ENCODE measurements at places on chromosomes 5 and 9.

- DNase-seq: no peak
Observed at GRCh38 chr5:171851251-171851650, 65.6 kb downstream of the SMIM23 start.

GRCh38 chr5:157828944-157829639 lies 29.9 kb downstream of the CLINT1 start:
- no peak for DNase-seq

GRCh38 chr5:107461770-107462169 lies 209.0 kb downstream of the EFNA5 start:
- DNase-seq: no peak

DNA sequence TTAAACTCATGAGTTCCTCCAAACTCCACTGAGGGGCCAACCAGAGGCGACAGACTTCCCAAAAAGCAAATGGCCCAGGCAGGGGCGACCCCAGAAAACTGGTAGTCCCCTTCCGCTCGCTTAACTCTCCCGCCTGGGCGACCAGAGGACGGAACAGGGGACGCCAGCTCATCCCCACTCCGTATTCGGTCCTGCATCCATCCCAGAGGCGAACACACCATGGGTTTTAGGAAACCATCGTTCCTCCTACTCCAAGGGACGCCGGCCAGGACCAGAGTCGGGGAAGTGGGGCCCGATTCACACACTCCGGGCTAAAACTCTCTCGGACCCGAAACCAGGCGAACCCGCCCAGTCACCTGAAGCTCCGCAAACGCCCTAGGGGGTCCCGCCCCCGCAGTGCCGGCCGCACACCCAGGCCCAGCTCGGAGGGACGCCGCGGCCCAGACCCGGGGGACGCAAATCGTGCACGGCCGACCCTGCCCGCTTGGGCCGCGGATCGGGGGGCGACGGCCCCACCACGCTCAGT lies 478 bp downstream of the TEX10 start:
- peak; percentile 17 for DNase-seq

- peak; percentile 20 for DNase-seq
Observed at GRCh38 chr5:21802869-21803490, 1050.2 kb downstream of the CDH12 start.

GRCh38 chr5:161663431-161663830 lies 22.1 kb upstream of the GABRA6 start:
- DNase-seq: no peak

DNA sequence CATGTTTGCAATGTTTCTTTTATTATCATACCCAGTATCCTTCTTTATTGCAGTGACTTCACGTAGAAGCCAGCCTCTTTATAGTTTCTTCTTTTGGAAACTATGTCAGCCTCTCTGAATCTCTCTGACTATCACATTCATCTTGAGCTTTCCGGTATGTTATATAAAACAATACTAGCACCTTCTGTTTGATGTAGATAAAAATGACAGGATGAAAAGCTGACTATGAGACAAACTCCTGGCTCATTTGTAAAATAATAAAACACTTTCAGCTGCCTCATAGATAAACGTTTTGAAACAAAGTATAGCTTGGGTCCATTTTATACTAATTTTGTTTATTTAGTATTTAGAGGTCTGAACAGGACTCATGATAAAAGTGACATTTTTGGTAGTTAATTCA lies 1145.4 kb upstream of the NUDT12 start:
- DNase-seq: no peak

DNA sequence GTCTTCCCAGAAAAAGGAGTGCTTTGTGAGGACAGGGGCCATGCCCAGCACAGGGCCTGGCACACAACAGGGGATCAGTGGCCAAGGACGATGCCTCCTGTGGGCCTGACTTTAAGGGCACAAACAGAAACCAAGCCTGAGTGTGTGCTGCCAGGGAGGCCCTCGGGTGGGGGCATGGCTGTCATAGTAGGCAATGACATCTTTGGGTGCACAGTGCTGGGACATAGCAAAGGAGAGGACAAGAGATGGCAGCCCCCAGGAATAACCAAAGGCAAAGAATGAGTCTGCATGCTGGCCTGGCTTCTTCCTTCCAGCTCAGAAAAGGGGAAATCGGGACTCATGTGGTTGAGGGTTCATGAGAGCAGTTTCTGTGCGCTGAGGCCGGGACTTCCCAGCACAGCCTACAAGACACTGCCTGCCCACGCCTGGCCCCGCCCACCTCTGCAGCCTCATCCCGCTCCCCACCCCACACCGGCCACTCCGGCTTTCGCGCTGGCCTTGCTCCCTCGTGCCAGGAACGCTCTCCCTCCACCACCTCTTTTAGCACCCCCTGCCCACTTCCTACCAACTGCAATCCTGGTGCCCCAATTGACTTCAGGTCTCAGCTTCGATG lies 13.8 kb upstream of the LHX2 start:
- DNase-seq: peak; percentile 85

- DNase-seq: no peak
Observed at GRCh38 chr9:9552665-9553064, 1060.1 kb downstream of the PTPRD start.

- no peak for DNase-seq
Observed at GRCh38 chr5:12488161-12488560, 583.9 kb upstream of the CTNND2 start.

GRCh38 chr9:16866587-16866986 lies 3.9 kb downstream of the BNC2 start:
- DNase-seq: no peak

DNA sequence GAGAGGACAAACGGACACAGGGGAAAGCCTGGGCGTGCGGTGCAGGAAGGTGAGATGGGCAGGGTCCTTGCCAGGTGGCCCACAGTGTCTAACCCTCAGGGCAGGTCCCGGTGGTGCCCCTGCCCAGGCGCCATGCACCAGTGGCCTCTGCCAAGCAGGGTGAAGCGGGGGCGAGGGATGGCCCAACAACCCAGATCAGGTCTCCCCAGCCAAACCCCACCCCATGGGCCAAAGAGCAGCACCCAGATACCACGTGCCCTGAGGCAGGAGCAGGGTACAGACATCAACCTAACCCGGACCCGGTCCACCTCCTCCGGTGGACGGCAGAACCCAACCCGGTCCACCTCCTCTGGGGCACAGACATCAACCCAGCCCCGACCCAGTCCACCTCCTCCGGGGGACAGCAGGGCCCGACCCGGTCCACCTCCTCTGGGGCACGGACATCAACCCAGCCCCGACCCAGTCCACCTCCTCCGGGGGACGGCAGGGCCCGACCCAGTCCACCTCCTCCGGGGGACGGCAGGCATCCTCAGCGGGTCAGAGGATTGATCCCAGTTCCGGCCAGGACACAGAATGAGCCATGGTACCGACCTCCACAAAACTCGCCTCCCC lies 12.8 kb downstream of the SLC12A7 start:
- no peak for DNase-seq

DNA sequence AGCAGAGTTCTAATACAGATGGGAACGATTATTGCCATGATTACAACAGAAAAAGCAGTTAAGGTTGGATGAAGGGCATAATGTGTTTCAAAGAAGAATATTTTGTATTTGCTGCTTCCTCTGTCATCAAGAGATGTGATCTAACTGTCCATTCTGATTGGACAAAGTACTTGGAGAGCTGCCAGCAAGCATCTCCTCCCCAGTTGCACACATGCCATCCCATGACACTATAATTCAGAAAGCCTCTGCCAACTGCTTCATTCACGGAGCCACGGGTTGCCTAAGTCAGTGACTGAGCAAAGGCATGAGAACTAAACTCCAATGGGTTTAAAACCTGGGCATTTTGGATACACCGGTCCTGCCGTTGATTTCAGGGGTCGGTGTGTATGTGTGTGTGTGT lies 253.8 kb downstream of the CRB2 start:
- DNase-seq: no peak

DNA sequence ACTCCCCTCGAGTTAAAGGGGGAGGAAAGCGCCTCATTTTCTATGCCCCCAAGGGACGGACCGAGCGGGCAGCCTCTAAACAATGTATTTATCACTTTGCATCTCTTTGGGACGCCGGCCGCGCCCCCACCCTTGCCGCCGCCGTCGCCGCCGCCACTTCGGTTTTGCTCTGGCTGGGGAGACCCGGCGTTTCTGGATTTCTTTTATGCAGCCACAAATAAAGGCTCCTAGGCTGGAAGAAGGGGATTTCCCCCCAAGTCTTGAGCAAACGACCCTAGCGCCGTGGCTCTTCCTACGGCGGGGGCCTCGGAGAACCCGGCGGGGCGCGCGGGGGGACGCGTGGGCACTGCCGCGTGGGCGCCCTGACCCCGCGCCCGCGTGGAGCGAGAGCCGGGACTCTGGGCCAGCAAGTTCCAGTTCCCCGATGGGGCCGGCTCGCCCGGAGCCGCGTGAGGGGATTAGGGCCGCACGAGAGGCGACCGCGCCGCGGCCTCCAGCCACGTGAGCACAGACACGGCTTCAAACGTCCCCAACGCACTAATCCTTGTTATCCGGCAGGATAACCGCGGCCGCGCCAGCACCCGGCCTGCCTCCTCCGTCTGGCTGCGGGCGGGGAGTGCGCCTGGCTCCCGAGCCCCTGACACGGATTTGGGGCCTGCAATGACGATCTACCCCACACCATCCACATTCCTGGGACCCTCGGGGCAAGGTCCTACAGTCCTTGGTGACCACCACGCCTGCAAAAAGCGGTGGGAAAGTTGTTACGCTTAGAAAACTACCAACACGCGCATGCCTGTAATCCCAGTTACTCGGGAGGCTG lies 7.9 kb upstream of the NEUROG1 start:
- peak; percentile 87 for DNase-seq

- no peak for DNase-seq
Observed at GRCh38 chr5:157593052-157593757, 17.6 kb upstream of the ADAM19 start.

DNA sequence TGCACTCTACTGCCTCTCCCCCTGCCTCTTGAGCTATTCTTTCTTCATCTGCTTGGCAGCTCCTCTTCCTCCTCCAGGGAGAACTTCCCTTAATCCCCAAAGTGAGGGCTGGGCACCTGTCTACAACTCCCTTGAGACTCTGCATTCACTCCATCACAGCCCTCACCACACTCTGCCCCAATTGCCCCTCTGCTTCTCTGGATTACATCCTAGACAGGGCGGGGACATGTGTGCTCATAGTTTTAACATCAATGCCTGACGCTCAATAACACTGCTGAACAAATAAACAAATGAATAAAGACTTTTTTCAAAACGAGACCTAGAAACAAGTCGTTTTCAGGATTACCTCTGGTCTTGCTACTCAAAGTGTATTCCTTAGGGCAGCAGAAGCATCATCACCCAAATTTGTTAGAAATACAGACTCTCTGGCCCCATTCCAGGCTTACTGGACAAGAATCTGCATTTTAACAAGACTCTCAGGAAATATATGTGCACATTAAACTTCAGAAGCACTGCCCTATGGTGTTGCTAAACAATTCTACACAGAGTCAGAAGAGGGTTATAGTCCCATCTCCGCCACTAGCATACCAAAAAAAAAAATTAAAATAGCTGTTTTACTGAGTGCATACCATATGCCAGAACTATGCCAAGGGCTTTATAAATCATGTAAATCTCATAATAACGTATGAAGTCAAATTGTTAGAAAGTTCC lies 115.6 kb downstream of the CDK5RAP2 start:
- no peak for DNase-seq

- DNase-seq: no peak
Observed at GRCh38 chr5:98768160-98768959, 5.1 kb upstream of the RGMB start.

GRCh38 chr5:86918246-86918645 lies 300.5 kb downstream of the COX7C start:
- no peak for DNase-seq

DNA sequence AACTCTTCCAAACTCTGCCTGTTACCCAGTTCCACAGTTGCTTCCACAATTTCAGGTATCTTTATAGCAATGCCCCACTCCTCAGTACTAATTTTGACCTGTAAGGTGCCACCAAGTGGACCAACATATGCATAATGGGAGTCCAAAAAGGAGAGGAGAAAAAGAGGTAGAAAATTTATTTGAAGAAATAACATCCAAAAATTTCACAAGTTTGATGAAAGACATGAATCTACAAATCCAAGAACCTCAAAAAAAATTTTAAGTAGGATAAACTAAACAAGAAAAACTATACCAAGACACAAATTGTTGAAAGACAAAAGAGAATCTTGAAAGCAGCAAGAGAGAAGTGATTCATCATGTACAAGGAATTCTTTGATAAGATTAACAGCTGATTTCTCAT lies 79.8 kb downstream of the BARX1 start:
- no peak for DNase-seq

GRCh38 chr9:136748666-136749611 lies 614 bp upstream of the LCN6 start:
- DNase-seq: no peak

GRCh38 chr9:91195372-91196012 lies 166.2 kb downstream of the AUH start:
- no peak for DNase-seq

DNA sequence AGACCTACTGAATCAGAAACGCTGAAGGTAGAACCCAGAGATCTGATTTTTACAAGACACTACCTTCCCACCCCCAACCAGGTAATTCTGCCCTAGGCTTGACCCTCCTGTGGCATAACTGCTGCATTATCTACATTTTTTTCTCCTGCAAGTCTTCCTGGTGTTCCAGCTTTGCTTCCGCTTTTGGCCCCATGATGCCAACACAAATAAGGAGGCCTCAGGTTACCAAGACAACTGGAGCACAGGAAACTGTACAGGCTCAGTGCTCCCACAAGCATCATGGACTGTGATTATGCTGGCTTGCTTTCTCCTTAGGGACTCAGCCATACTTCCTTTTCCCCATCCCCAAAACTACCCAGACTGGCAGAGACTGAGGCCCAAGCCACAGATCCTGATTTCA lies 6.6 kb upstream of the MSMP start:
- no peak for DNase-seq

GRCh38 chr5:101605700-101606099 lies 690.4 kb downstream of the SLCO4C1 start:
- peak; percentile 48 for DNase-seq

GRCh38 chr5:72596956-72597355 lies 89.7 kb upstream of the ZNF366 start:
- no peak for DNase-seq

- DNase-seq: no peak
Observed at GRCh38 chr5:179819296-179820126, 1.2 kb upstream of the SQSTM1 start.

GRCh38 chr9:98356953-98357690 lies 101.7 kb upstream of the TBC1D2 start:
- DNase-seq: no peak

DNA sequence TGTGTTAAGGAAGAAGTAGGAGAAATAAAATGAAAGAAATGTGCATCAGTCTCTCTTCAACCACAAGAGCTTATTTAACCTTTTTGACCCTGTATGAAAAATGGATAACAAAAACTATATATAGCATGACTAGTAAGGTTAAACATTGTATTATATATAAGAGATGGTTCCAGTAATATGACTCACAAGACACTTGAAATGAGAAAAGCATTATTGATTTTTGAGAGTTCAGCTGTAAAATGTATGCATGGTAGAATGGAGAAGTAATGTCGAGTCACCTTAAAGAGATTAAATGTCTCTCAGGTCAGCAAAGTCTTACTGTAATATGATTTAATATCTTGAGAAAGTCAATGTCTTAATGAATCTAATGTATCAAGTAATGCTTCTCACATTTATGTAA lies 860.9 kb downstream of the TAF11L14 start:
- no peak for DNase-seq
